ENCODE measurements at places on chromosomes 13 and 19.

GRCh38 chr13:25652764-25653163 lies 281.0 kb downstream of the ATP8A2 start:
- DNase-seq = no peak

DNA sequence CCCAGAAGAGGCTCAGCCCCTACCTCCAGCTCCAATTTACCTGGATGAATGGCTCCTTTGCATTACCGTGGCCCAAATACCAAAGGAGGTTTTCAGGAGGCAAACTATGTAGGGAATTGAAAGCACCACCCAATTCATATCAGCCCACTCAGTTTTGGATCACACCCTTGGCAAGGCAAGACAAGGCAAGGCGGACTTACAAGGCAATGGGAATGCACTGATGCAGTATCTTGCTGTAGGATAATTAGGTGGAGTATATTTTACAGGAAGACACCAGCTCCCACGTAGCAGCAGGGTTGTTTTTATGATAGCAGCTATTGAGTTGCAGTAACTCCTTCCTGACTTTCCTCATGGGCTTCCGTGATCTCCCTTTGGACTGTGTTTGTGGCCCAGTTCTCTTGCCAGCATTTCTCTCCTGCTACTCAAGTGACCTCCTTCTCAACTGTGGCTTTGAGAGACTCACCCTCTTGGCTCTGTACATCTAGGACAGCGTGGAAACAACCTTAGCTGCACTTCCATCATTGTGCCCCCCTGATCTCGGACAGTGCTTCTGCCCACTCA lies 935.9 kb downstream of the EFNB2 start:
- DNase-seq = no peak

GRCh38 chr13:24148414-24149235 lies 11.9 kb upstream of the SPATA13 start:
- no peak for DNase-seq

- no peak for DNase-seq
Measured at GRCh38 chr13:78067290-78067689, 148.7 kb upstream of the EDNRB start.

DNA sequence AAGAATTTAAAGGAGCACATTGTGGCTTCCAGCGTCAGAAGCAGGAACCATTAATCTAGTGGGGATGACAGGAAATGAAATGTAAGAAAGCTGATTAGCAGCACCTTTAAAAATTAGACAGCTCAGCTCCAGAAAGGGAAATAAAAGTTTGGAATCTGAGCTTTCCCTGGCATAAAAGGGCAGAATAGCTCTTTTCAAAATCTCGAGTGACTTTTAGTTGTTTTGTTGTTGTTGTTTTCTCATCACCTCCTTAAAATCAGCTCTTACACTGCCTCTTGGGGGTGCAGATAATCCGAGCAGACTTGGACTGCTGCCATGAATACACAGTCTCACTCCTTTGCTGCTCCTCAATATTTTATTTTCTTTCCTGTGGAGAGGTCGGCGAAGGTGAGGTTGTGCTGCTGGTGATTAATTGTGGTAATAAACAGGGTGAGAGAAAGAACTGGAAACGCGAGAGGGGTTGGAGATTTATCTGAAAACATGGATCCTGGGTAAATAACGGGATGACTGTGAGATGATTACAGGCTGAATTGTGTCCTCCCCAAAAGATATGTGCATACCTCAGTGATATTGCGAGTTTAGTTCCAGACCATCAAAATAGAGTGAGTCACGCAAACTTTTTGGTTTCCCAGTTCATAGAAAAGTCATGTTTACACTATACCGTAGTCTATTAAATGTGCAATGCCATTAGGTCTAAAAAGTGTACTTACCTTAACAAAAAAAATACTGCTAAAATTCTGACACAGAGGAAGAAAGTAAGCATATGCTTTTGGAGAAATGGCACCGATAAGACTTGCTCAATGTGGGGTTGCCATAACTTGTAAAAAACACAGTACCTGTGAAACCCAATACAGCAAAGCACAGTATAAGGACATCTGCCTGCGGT lies 787.7 kb downstream of the UQCRFS1 start:
- no peak for DNase-seq

GRCh38 chr13:113854238-113855011 lies 9.5 kb downstream of the GAS6 start:
- no peak for DNase-seq

GRCh38 chr19:41784743-41785142 lies 11.6 kb upstream of the CEACAM3 start:
- DNase-seq = no peak

DNA sequence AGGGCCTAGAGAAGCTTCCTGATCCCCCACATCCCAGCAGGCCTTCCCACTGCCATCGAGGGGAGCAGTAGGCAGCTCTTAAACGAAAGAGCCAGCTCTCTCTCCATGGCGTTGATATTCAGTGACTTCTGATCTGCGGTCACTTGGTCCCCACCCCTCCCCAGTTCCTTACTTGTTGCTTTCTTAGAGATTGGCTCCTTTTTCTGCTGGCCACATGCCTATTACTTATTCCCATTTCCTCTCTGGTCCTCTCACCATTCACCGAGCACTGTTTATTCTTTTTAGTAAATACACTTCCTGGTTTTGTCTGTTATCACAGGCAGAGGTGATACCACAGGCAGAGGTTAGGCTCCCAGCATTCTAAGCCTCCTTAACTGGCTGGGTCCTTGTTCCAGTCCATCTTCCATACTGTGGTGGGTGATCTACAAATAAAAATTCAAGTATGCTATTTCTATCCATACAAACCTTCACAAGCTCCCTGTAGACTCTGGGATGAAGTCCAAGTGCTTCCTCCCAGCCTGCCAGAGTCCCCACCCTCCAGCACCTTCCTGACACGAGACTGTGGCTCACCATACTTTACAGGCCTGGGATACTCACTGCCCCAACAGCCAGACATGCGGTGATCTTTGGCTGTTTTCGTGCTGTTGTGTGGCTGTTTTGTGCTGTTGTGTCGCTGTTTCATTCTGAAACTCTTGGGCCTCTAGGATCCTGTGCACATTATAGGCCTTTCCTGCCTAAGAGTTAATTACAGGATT lies 315.9 kb downstream of the ATP8A2 start:
- DNase-seq = peak; percentile 68

DNA sequence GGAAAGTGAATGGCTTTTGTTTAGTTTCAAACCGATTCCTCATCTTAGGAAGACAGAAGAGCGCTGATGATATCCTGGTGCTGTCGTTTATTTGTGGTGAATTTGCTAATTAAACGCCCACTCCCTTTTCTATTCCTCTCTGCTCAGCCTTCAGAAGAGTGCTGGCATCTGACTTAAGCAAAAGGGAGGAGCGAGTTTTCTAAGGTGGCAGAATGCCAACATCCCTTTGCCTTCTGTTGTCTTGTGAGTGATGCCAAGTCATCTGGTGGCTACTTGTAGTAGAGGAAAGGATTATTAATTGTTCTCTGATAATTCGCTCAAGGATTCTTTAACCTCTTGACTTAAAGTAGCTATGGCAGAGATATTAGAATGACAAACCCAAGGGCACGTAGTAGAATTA lies 68.1 kb downstream of the ERCC5 start:
- DNase-seq = no peak

- no peak for DNase-seq
Measured at GRCh38 chr13:112902101-112902651, 66.8 kb upstream of the MCF2L start.

DNA sequence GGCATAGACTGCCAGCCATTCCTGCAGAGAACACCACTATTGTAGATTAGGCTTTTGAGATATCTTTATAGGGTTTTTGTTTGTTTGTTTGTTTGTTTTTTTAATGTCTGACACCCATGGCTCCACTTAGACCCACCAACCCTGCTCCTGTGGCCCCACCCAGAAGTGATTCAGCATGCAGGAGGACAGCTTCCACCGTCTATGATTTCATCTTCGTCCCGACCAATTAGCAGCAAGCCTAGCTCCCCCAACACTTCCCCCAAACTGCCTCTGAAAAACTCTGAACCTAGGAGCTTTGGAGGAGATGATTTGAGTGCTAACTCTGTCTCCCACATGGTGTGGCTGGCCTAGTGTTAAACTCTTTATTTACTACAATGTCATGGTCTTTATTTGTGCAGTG lies 108.3 kb upstream of the RXFP2 start:
- DNase-seq = no peak

DNA sequence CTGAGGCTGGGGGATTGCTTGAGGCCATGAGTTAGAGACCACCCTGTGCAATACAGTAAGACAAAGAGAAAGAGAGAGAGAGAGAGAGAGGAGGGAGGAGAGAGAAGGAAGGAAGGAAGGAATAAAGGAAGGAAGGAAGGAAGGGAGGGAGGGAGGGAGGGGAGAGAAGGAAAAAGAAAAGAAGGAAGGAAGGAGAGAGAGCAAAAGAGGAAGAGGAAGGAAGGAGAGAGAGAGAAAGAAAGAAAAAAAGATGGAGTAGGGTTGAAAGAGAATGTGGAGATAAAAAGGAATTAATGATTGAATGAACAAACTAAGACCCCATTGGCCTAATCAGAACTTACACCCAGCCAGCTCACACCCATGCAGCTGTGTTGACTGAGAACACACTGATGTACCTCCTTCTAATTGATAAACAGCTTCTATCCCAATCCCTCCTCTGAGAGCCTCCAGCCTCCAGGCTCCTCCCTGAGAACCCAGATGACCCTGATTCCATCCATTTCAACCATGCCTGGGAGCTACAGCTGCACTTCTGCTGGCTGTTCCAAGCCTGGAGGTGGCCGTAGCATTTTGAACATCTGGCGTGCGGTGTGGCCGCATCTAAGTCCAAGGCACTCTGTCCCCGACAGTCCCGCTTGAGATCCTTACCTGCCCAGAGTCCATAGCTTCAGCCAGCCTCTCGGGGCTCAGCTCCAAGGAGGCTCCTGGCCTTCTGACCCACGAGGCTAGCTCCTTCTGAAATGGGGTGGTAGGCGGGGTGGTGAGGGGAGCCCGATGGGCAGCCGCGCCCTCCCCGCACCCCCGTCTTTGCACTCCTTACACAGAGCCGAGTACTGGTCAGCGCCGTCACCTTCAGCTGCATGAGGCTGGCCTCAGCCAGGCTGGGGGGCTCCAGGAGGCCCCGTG lies 1.1 kb downstream of the PRODH2 start:
- no peak for DNase-seq

DNA sequence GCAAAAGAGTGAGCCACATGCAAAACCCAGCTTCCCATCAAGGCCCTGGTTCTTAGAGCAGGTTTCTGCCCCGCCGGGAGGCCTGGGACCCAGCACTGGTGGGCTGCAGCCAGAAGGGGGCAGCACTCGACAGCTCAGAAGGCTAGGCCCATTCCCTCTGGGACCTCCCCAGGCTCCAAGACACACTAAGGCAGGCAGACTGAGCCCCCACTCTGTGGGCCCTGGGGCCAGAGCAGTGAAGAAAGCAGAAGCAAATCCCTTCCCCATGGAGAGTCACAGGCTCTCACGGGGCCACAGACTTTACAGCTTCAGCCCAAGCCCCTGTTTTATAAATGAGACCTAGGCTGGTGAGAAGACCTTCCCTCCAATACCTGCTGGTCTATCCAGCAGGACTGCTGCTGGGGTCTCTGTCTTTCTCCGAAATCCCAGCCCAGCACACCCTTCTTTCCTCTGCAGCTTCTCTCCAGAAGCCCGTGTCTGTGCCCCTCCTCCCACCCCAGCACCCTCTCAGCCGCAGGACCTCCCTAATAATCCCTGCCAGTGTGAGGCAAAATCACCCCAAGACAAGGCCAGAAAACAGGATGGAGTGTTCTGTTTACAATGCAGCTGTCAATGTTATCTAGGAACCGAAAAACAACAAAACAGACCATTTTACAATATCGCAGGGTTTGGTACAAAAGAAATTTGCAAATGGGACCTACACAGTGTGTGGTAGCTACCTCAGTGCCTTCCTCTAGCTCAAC lies 109.3 kb downstream of the ABCC4 start:
- DNase-seq = peak; percentile 59

GRCh38 chr13:39298951-39299350 lies 260.7 kb downstream of the NHLRC3 start:
- no peak for DNase-seq

DNA sequence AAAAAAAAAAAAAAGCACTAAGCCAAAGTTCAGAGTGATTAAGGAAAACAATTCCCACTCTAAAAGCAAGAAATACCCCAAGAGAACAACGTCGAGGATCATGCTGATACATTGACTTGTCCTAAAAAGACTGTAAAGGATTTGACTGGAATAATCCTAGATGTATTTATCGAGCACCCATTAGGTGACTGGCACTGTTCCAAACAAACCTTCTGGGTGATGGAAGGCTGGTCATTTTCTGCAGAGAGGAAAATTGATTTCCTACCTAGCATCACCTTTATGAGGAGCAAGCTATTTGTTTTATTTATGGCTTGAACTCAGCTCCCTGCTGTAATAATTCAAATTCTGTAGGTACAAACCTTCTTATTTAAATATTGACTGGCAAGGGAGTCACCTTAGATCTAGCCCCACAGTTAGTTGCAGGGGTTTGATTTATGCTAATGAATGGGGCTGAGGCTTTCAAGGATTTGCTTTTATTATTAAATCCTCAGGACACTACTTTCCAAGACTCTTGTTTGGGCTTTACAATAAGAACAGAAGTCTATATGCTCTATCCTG lies 471.0 kb downstream of the OLFM4 start:
- peak; percentile 90 for DNase-seq

- DNase-seq = no peak
Measured at GRCh38 chr19:51697169-51697776, 4.1 kb downstream of the SPACA6 start.

DNA sequence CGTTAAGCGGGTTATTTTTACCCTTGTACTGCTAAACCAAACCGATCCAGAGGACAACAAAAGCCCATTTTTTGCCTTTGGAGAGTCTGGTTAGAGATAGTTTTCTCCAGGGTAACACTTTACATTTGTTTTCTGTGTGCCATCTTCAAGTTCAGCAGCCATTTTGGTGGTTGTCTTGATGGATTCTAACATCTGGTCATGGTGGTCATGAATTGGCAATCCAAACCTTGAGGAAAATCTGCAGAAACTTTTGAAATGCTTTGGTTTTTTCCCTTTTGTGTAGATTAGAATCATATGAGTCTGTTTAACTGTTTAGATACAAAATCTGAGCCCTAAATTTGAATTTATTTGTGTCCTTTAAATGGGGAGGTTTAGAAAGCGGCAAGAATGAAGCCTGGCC lies 16.6 kb downstream of the HNRNPM start:
- DNase-seq = no peak

- DNase-seq = no peak
Measured at GRCh38 chr13:110885966-110886869, 28.7 kb downstream of the ANKRD10 start.

GRCh38 chr13:110758195-110758805 lies 44.8 kb downstream of the ING1 start:
- DNase-seq = no peak

Measured in NCI-H2081 (cell line).